ENCODE measurements at places on chromosomes 7 and 10.

DNA sequence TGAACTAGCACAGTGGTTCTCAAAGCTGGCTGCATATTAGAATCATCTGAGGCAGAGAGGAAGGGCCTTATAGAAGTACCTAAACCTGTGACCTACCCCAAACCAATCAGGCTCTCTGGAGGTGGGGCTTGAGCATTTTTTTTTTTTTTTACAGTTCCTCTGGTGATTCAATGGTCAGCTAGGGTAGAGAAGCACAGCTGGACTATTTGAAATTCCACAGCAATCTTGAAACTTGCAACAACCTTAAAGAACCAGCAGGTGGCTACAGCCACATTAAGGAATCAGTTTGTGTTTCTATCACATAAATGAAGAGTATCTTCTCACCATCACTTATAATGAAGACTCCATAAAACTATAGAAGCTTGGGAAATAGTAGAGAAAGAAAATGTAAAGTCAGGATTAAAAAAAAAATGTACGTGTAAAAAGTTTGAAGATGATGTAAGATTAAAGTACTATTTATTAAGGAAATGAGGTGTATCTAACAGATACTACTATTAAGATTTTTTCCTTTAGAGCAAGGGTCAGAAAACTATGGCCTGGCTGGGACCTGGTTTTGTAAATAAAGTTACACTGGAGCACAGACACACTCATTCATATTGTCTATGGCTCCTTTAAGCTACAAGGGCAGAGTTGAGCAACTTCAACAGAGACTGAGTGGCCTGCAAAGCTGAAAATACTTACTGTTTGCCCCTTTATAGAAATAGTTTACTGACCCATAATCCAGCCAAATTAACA lies 3.8 kb downstream of the RTKN2 start:
- peak; percentile 83 for DNase-seq

GRCh38 chr7:88040694-88041093 lies 106.6 kb downstream of the ADAM22 start:
- DNase-seq = no peak

- DNase-seq = no peak
Observed at GRCh38 chr7:12889391-12889790, 202.0 kb downstream of the ARL4A start.

DNA sequence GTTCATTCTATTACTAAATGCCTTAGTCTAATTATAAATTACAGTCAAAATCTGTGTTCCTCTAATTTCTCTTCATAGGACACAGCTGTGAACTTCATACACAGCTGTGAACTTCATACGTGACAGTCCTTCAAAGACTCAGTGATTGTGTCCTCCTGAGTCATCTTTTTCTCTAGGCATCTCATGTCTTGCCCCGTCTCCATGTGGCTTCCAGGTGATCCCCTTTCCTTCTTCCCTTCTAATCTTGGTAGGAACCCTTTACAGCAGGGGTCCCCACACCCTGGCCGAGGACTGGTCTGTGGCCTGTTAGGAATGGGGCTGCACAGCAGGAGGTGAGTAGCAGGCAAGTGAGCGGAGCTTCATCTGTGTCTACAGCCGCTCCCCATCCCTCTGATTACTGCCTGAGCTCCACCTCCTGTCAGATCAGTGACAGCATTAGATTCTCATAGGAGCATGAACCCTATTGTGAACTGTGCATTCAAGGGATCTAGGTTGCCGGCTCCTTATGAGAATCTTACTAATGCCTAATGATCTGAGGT lies 14.0 kb upstream of the EIF5AL1 start:
- no peak for DNase-seq

- DNase-seq = peak; percentile 79
Observed at GRCh38 chr10:35546824-35547225, 58.3 kb upstream of the GJD4 start.

- no peak for DNase-seq
Observed at GRCh38 chr10:4262870-4263600, 478.0 kb upstream of the KLF6 start.

DNA sequence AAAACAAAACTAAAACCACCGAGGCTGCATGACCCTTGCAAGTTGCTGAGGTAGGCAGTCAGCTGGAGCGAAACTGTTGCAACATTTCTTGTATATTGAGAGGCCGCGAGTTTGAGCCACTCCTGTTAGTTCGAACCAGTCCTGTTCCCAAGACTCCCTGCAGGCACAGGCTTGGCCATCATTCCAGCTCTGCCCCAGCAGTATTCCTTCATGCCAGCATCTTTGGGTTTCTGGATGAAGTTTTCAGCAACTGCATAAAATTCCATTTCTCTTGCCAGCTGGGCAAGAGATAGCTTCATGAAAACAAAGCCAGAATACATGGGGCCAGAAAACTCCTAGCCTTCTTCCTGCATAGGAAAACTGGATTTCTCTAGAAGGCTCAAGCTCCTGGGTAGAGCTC lies 207.6 kb downstream of the FRMD4A start:
- peak; percentile 39 for DNase-seq

GRCh38 chr10:90947030-90947960 lies 26.4 kb upstream of the ANKRD1 start:
- no peak for DNase-seq

GRCh38 chr10:71087622-71088021 lies 124.7 kb upstream of the UNC5B start:
- DNase-seq = no peak

GRCh38 chr10:119395280-119396007 lies 147.1 kb downstream of the RGS10 start:
- DNase-seq = no peak

- DNase-seq = no peak
Observed at GRCh38 chr10:133277993-133278576, 1.4 kb upstream of the ADAM8 start.

- no peak for DNase-seq
Observed at GRCh38 chr7:145293228-145293701, 457.4 kb upstream of the TPK1 start.

DNA sequence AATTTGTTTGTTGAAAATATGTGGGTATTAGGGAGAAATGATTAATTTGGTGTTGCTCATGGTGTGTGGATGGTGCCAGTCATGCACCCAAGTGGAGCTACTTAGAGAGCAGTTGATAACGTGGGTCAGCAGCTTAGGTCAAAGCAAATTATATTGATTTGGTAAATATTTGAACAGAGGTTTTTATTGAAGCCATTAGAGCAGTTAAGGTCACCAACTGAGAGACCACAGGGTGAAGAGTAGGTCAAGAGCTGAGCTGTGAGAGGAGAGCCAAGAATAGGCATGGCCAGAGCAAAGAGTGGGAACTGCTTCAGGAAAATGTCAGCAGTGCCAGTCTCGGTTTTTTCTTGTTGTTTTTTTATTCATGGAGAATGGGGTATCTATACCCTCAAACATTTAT lies 97.9 kb downstream of the TMEM168 start:
- no peak for DNase-seq

DNA sequence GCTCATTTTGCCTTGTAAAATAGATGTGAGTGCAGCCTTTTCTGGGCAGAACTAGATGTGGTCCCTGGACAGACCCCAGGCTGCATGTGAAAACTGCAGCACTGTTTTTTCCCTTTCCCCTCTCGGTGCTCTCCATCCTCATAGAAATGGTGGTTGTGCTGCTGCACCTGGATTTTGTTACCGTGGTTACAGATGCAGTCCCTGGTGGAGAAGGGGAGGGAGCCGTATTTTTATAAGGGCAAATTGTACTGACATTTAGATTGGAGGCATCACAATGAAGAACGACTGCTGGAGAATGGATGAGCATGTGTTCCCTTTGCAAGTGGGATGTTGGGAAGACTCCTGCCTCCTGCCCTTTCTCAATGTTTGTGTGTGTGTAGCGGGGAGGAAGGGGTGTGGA lies 469.9 kb downstream of the CCSER2 start:
- DNase-seq = no peak

GRCh38 chr7:35035511-35035961 lies 1.7 kb downstream of the DPY19L1 start:
- peak; percentile 58 for DNase-seq

DNA sequence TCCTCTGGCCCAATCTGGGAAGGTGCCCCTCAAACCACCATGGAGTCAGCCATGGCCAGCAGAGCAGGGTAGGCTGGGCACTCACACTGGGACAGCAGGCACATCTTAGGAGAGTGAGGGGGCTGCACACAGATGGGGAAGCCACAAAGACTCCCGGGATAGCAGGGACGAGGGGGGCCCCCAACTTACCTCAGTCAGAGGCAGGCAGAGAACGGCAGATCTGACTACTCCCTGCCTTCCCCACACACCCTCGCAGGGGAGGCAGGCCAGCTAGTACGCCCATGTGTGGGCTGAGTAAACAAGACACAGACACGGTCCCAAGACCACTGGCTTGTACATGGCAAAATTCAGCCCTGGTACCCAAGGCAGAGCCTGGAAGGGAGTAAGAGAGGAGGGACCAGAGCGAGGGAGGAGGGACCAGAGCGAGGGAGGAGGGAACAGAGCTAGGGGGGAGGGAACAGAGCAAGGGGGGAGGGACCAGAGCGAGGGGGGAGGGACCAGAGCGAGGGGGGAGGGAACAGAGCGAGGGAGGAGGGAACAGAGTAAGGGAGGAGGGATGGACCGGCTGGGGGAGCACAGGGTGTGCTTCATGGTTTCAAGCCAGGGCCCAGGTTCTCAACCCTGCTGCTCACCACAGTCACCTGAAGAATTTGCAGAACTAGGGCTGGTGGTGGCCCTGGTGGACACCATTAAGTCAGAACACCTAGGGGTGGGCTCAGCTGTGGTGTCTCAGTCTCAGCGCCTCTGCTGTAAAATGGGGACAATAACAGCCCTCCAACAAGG lies 73.8 kb downstream of the RGS10 start:
- no peak for DNase-seq

DNA sequence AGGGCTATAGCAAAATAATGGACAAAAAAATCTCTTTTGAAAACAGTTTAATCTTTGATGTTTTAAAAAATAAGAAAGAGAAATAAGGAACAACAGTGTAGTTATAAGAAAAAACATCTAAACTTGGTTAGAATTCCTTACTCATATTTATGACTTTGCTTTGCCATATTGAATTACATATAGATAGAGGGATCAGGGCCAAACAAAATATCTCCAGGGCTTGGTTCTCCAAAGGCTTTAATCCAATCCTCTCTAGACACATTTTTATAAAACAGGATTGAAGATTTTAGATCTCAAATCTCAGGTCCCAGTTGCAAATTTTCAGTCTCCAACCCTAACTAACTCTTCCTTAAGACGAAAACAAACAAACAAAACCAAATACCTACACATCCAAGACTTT lies 72.6 kb upstream of the RHOBTB1 start:
- no peak for DNase-seq

DNA sequence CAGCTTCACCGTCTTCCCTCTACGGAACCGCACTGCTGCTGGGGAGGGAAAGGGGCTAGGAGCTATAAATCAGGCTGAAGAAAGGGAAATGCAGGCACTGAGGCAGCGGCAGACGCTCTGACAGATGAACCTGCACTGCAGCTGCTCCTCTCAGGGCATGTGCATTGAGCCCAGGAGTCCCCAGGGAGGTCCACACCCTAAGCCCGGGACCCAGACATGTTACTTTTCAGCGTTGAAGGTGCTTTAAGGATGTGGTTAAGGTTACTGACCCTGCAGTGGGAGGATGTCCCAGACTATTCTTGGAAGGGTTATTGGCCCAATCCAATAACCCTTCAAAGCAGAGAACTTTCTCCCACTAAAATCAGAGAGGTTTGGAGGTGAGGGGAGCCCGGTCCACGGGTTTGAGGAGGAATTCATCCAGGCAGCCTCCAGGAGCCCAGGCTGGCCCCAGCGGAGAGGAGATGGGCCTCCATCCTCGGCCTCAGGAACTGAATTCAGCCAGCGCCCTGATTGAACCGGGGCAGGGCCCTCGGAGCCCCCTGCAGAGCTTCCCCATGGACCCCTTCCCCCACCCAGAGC lies 75.4 kb downstream of the ADARB2 start:
- no peak for DNase-seq

GRCh38 chr10:24873281-24873683 lies 79.1 kb downstream of the PRTFDC1 start:
- peak; percentile 95 for DNase-seq

DNA sequence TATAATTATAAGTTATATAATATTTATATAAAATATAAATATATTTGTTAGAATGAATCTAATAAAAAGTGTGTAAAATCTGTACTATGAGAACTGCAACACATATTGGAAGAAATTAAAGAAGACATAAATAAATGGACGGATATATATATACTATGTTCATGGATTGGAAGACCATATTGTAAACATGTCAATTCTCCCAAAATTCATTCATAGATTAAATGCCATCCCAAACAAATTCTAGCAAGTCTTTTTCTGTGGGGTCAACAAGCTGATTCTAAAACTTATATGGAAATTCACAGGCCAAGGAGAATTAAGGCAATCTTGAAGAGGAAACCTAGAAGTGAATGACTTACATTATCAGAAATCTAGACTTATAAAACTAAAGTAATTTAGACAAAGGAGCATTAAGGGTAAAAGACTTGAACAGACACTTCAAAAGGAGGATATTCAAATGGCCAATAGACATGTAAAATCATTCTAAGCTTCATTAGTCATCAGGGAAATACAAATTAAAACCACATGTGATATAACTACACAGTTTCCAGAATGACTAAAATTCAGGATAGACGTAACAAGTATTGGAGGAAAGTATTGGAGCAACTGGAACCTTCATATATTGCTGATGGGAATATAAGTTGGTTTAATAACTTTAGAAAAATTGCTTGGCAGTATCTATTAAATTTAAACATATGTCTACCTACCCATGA lies 225.9 kb downstream of the EMX2 start:
- no peak for DNase-seq

GRCh38 chr7:362402-363096 lies 72.6 kb downstream of the FOXL3 start:
- peak; percentile 14 for DNase-seq

DNA sequence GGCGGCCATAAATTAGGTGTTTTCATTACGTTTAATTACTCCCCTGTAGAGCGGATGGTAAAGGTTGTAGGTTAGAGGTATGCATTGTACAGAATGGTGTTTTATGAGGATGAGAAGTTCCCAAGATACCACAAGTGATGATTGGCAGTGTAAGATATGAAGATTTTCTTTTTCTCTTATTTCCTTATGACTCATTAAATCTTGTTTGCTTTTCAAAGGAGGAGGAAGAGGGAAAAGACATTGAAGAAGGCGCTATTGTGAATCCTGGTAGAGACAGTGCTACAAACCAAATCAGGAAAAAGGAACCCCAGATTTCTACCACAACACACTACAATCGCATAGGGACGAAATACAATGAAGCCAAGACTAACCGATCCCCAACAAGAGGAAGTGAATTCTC lies 133.9 kb downstream of the AASS start:
- no peak for DNase-seq

GRCh38 chr10:13038391-13038790 lies 36.9 kb upstream of the CCDC3 start:
- DNase-seq = no peak

- DNase-seq = no peak
Observed at GRCh38 chr7:13839063-13839462, 150.4 kb downstream of the ETV1 start.

GRCh38 chr10:73576178-73576889 lies 14.8 kb downstream of the USP54 start:
- peak; percentile 69 for DNase-seq

DNA sequence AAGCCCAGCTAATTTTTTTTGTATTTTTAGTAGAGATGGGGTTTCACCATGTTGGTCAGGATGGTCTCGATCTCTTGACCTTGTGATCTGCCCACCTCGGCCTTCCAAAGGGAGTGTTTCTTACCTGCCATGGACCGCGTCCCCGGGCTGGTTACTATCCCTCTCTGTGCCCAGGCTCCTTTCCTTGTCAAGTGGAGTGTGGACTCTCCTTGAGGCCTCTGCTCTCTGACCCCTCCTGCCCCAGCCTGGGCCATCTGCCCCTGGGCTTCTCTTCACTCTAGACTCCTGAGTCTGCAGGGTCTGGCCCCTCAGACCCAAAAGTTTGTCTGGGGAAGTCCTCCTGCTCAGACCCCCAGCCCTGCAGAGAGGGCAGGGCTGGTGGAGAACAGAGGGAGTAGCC lies 20.7 kb downstream of the NEURL1 start:
- DNase-seq = no peak
